ENCODE measurements at places on chromosomes 11 and 22.

- no peak for DNase-seq
Measured at GRCh38 chr22:36386900-36387708, 663 bp downstream of the MYH9 start.

GRCh38 chr11:96149743-96150555 lies 193.0 kb downstream of the MAML2 start:
- no peak for DNase-seq

GRCh38 chr11:128313931-128314330 lies 273.4 kb downstream of the ETS1 start:
- no peak for DNase-seq

GRCh38 chr11:86784241-86784681 lies 16.1 kb upstream of the PRSS23 start:
- no peak for DNase-seq

GRCh38 chr11:3686751-3687150 lies 15.6 kb upstream of the CHRNA10 start:
- DNase-seq = no peak

- no peak for DNase-seq
Measured at GRCh38 chr11:34926101-34926830, 9.8 kb downstream of the PDHX start.

- peak; percentile 56 for DNase-seq
Measured at GRCh38 chr11:32892355-32893092, at the start of gene QSER1. QSER1 (plus strand) TSS chr11:32892811; CDS start chr11:32893126, 315 bp downstream.

DNA sequence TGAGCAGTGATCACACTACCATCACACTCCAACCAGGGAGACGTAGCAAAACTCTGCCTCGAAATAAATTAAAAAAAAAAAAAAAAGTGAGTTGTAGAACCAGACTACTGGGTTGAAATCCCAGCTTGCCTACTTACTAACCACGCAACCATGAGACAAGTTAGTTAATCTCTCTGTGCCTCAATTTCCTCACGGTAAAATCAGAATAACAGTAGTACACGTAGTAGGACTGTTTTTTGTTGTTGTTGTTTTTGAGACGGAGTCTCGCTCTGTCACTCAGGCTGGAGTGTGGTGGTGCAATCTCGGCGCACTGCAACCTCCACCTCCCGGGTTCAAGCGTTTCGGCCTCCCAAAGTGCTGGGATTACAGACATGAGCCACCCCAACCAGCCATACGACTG lies 14.2 kb downstream of the RAB6A start:
- no peak for DNase-seq

- no peak for DNase-seq
Measured at GRCh38 chr11:100860318-100861155, 173.4 kb downstream of the ARHGAP42 start.

DNA sequence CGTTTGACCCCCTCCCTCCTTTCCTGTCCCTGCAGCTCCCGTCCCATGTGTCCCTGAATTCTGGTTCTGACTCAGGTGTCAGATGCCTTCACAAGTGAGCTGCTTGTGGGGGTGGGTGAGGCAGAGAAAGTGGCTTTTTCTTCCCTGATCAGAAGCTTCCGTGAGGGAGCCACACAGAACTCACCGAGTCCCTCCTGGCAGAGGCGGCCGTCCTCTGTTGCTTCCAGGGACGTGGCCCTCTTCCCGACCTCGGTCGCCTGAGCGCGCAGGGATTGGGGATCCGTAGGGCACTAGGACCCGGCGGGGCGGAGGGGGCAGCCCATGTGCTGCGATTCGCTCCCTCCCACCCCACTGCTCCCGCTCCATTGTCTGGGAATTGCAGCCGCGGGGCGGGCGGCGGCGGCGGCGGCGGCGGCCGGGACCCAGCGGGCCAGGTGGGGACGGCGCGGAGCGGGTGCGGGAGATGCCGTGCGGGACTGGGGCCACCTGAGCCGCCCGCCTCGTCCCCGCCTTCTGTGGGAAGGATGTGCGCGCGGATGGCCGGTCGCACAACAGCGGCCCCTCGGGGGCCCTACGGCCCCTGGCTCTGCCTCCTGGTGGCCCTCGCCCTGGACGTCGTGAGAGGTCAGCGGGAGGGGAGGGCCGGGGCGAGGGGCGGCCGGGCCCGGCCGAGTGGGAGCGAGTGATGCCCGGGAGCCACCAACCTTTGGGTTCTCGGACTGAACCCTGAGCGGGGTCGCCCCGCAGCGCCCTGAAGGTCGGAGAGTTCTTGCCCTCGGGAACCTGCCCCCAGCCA lies at the start of gene TMEM132A:
Gene TMEM132A (plus strand): TSS at position 351 of the 796 bp plus-strand sequence. CDS start 174 bp downstream, at position 525.
- DNase-seq = no peak

- no peak for DNase-seq
Measured at GRCh38 chr11:110085255-110085838, 7.8 kb upstream of the ZC3H12C start.

GRCh38 chr11:22415476-22415875 lies 77.3 kb downstream of the SLC17A6 start:
- DNase-seq = no peak

- DNase-seq = no peak
Measured at GRCh38 chr22:32561756-32562155, 87.1 kb downstream of the FBXO7 start.

GRCh38 chr22:42365111-42365865 lies 66.9 kb downstream of the NFAM1 start:
- DNase-seq = no peak

DNA sequence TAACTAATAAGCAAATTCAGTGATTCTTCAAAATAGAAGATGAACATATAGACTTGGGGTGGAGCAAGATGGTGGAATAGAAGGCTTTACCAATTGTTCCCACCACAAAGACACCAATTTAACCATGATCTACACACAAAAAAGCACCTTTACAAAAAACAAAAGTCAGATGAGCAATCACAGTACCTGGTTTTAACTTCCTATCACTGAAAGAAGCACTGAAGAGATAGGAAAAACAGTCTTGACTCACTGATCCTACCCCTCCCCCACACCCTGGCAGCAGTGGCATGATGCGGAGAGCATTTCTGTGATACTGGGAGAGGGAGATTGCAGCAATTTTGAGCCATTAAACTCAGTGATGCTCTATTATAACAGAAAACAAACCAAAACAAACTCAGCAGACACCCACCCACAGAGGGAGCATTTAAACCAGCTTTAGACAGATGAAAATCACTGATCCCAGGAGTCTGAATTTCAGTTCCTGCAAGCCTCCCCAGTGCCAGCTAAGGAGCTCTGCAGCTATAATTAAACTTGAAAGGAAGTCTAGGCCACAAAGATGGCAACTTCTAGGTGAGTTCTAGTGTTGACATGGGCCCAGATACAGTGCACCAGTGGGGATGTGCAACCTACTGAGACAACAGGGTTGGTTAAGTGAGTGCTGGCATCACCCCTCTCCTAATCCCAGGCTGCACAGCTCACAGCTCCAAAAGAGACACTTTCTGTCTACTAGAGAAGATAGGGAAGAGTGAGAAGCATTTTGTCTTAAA lies 161.8 kb upstream of the GRIA4 start:
- DNase-seq = no peak

- no peak for DNase-seq
Measured at GRCh38 chr11:110435780-110436717, 6.3 kb downstream of the FDX1 start.

- no peak for DNase-seq
Measured at GRCh38 chr22:38270091-38270992, 2.5 kb downstream of the TMEM184B start.

DNA sequence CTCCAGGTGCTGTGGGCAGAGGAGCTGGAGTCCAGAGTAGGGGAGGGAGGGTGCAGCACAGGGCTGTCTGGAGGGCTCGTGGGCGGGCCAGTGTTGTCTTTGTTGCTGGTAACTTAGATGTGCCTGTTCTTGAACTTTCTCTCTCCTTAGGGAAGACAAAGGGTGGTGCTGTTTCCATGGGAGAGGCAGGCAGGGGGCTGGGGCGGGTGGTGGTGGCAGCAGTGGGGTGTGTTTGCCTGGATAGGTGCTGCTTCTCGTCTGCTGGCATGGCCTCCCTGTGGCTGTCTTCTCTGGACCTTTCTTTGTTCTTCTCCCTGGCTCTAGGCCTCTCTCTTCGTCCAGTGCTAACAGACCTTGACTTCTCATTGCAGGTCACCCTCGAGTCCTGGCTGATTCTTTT lies 8.5 kb downstream of the SIDT2 start:
- no peak for DNase-seq
